Activated CD8-positive, alpha-beta memory T cell treated with anti-CD3 and anti-CD28 coated beads, Interleukin-2, amount 50 U/mL, for 48 hours (primary cell): ENCODE measurements at places on chromosomes 16 and 17.

- no peak for DNase-seq
Measured at GRCh38 chr16:35377142-35377541, 1917.7 kb downstream of the TP53TG3F start.

DNA sequence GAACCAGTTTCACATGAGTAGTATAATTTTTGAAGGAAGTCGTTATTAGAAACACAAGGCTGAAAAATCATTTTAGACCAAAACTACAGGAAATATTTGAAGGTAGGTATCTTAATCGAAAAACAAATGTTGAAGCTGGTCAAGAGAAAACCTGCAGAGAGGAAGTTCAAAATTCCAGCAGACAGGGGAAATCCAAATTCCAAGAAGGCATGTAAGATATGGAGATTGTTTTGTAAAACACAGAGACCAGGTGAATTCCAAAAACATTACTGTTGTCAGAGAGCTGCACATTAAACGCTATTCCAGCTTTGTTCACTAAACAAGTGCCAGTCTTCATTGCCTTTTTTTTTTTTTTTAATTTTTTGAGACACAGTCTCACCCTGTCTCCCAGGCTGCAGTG lies 38.4 kb downstream of the ADAMTS18 start:
- DNase-seq, result no peak

DNA sequence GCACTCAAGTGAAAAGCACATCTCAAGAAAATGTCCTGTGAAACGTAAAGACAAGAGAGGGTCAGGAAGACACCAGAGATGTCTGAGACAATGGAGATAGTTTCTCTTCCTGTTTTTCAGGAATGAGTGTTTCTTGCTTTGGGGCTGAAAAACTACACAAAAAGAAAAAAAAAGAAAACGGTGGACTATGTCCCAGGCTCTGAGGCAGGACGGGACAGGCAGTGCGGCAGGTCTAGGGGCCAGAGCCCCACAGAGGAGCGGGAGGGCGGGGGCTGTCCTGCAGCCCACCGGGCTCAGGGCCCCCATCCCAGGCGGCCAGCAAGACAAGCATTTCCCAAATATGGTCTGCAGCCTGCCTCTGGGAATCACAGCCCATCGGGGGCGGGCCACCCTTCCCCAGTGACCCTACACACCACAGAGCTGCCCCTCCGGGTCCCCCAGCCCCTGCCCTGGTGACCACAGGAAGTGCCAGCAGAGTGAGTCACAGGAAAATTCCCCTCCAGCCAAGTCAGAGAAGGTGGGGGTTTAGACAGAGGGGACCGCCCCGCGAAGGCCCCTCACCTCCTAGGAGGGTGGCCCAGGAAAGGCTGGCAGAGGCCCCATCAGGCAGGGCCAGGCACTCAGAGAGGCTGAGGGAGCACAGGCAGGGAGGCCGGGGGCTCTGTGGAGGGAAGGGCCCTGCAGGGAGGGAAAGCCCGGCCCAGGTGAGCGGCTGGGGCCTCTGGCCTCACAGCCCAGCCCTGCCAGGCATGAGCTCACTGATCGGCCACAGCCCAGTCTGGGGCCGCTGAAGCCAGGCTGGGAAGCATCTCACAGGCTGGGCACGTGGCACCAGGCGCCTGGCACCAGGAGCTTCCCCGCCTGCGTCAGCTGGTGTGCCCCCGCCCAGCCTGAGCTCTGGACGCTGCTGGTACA lies 6.3 kb downstream of the BCAR1 start:
- no peak for DNase-seq

GRCh38 chr16:85350973-85351372 lies 238.7 kb upstream of the CIBAR2 start:
- DNase-seq, result no peak

DNA sequence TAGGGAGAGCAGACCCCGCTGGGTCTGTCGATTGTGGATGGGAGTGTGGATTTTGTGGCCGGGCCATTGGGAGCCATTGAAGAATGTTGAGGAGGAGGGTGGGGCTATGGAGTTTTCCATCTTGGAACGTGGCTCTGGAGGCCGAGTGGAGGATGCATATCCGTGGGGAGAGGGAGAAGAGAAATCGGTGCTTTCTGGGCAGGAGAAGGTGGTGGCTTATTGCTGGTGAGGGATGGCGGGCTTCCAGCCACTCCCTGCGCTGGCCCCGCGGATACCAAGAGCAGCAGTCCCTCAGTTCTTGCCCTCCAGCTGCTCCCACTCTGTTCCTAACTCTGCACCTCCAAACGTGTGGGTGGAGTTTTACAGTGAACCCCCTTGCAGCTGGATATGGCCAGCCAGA lies 162.4 kb downstream of the CMIP start:
- DNase-seq, result no peak
